Panc1 (cell line): ENCODE measurements at places on chromosomes 12 and 14.

GRCh38 chr12:47686645-47687240, 19.1 kb downstream of the RPAP3 start:
- DNase-seq, result no peak

GRCh38 chr14:87409393-87409792, 583.6 kb downstream of the GALC start:
- DNase-seq, result no peak

- DNase-seq, result no peak
These were observed 9.2 kb upstream of the PYROXD1 start for GRCh38 chr12:21428241-21428640.

DNA sequence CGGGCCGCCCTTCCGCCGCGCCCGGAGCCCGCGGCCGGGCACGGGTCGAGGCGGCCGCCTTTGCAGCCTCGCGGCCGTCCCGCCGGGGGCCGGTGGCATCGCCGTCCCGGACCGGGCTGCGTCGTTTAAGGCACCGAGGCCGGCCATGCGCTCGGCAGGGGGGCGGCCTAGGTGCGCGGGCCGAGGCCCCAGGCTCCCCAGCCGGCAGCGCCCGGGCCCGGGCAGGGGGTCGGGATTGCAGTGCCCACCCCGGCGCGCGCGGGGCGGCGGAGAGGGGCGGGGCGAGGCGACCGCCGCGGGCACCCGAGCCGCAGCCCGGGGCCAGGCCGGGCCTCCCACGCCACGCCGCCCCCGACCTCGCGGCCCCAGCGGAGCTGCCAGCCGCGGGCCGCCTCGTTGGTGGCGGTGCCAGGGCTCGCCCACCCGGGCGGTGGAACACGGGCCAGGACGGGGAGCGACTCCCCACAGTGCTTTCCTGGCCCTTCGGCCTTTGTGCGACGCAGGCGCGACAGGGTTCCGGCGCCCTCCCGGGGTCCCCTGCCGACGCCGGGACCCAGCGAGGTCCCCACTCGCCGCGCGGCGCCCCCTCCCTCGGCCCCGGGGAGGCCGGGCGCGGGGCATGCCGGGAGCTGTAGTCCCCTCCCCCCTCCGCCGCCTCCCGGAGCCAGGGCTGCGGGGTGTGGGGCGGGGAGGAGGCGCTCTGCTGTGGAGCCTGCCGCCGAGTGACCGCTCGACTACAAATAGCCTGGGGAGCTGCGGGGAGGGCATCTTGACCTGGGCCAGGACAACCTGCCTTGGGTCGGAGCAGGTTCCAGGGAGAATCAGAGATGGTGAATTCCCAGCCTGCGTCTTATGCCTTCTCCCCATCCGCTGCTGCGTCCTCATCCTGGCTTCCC, 769 bp downstream of the FKBP4 start:
- no peak for DNase-seq

DNA sequence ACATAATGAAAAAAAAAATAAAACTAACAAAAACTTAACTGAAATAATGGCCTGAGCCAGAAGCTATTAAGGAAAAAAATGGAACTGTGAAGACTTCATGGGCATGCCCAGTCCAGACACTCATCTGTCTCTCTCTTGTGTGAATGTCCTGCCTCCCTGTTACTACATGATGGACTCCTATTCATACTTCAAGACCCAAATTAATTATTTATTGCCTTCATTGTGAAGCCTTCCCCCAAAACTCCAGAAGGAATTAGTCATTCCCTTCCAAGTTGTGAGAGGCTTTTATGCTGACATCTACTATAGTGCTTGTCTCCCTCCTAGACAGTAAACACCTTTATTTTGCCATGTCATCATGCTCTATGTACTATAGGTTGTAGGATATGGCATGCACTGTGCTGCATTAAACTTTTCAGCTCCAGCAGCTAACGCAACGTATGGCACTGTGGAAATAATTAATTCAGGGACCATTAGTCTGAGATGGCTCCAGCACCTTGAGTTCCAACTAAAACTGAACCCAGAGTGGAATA, 25.0 kb upstream of the C12orf42 start:
- DNase-seq, result no peak

DNA sequence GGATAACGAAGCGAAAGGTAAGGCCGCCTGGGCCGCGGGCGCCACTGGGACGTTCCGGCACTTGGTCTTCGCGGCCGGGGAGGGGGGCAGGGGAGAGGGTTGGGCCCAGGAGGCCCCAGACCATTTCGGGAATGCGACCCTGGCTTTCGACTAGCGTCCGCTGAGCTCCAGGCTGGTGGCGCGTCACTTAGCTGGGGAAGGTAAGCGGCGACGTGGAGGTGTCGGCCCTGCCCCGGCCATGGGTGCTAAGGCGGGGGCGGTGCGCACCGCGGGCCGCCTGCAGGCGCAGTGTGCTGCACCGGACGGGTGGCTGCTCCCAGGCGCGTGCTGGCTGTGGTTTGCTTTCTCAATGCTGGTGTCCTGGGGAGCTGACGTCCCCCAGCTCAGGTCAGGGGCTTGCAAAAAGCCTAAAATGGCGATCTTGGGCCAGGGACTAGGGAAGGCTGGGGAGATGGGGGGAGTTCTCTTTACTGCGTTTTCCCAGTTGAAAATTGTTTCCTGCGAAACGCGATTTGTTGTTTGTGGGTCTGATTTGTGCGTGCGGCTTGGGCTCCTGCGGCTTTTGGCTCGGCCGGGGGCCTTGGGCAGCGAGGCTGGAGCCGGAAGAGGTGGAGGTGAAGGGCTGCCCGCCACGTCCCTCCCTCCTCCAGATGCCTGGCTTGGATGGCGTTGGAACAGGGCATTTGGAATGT, 1.2 kb downstream of the HOXC10 start:
- DNase-seq, result no peak

GRCh38 chr14:50064993-50065392, 51.4 kb downstream of the VCPKMT start:
- no peak for DNase-seq
